Trophoblast cell (in vitro differentiated cells and primary cell): ENCODE measurements at places on chromosomes 13 and 19.

DNA sequence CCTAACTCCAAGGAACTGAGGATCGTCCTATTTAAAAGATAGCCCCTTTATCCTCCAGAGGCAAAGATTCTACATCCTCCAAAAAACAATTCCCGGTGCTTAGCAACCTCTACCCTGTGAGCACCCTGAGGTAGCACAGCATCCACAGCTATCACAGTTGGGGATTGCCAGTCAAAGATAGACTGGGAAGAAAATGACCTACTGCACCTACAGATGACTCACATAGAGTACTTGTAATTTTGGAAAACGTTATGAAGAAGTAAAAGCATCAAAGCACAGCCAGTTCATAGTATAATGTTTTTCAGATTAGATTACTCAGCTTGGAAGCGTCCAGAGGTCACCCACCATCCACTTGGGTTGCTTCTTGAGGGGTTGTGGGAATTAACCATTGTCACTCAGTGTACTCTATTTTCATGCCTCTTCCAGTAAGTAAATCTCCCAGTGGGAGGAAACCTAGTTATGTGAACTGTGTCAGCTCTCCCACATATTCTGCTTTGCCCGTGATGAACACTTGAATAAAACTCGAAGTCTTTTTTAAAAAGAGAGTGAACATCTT lies 8.9 kb upstream of the FAM124A start:
- DNase-seq, result no peak

DNA sequence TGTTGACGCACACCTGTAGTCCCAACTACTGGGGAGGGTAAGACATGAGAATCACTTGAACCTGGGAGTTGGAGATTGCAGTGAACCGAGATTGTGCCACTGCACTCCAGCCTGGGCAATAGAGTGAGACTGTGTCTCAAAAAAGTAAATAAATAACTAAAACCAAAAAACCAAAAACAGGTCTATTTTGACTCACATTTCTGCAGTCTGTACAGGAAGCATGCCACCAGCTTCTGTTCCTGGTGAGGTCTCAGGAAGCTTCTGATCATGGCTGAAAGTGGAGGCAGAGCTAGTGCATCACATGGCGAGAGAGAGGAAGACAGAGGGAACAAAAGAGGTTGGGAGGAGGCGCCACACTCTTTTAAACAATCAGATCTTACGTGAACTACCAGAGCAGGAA lies 142.5 kb downstream of the ITGBL1 start:
- DNase-seq, result no peak

- DNase-seq, result no peak
These were observed 2.6 kb downstream of the NAPSA start for GRCh38 chr19:50362656-50363424.

GRCh38 chr19:44785993-44786392 lies 8.3 kb downstream of the CBLC start:
- peak; percentile 58 for DNase-seq

DNA sequence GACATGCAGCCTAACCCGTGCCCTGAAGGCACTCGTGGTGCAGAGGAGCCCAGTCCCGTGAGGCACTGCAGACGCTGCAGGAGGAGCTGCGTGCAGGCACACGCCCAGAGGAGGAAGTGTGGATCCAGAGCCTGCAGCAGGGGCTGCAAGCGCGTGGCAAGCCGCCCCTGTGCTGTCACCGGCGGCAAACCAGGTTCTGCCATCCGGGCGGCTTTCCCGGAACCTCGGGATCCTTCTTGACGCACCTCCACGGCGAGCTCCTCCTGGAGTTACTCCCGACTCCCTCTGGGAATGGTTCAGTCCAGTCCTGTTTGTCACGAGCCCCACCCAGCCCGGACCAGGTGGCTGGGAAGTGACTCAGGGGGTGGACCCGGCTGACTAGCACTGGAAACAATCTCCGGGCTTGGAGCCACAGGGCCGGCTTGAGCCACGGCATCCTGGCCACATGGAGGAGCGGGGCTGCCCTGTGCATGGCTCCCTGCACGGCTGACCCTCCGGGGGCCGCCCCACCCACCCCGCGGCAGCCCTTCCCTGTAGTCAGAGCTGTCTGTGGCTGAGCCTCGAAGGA lies 10.2 kb downstream of the DPP9 start:
- DNase-seq, result peak; percentile 98
